ENCODE measurements at places on chromosomes 5 and 9.

- no peak for DNase-seq
Measured at GRCh38 chr5:429453-430188, 13.4 kb upstream of the EXOC3 start.

DNA sequence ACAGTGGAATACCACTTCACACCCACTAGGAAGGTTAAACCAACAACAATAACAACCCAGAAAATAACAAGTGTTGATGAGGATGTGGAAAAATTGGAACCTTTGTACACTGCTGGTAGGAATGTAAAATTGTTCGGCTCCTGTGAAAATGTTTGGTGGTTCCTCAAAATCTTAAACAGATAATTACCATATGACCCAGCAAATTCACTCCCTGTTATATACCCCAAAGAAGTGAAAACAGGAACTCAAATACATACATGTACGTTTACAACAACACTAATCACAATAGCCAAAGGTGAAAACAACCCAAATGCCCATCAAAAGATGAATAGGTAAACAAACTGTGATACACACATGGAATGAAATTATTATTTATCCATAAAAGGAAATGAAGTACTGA lies 178.5 kb upstream of the PHYKPL start:
- DNase-seq: no peak

DNA sequence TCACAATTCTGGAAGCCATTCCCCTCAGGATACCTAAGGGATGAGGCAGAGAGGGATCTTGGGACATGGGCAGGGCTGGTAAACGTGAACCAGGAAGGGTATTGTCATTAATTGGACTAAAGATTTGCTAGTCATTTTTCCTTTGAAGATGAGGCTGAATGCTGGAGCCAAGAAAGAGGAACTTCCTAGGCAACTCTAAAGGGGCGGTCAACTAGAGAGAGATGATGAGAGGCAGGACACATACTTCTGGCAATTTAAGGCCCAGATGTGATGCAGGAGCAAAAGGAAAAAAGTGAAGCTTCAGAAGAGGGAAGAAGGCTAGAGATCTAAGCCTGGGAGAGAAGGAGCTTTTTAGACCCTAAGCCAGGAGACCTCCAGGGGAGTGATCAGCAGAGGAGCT lies 5.6 kb downstream of the GBA2 start:
- no peak for DNase-seq

DNA sequence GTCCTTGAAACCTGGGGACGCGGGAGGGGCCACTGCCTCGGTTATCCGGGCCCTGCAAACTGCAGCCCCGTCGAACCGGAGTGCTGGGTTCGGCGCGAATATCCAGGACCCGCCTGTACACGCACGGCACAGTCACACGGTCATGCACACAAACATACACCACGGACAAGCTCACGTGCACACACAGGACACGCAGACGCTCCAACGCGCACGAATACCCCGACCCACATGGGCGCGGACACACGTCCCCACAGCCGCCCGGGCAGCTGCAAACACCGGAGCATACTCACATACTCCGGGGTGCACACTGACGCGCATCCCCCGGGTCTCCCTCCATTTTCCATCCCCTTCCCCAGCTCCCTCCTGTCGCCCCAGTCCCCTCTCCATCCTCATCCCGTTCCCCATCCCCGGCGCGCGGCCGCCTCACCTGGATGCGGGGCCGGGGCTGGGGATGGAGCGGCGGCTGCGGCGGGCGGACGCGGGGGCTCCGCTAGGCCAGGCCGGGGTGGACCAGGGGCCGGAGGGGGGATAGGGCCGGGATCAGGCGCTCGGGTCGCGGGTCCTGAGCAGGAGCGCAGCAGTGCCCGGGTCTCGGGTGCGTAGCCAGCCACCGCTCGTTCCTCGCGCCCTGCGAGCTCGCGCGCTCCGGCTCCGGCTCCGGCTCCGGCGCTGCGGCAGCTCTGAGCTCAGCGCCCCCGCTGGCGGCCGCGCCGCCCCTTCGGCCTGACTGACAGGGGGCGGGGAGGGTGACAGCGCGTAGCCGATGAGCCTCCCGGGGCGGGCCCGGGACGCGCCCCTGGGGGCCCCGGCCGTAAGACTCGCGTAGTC lies at the start of the genes EIF4E1B and SNCB:
Gene EIF4E1B (plus strand): TSS at position 823 of the 828 bp plus-strand sequence. CDS start 12,113 bp downstream, outside the sequence.
Gene SNCB (minus strand): TSS at position 682 of the 828 bp plus-strand sequence. CDS start 880 bp downstream, outside the sequence.
- no peak for DNase-seq

GRCh38 chr5:11504886-11505193 lies 399.4 kb downstream of the CTNND2 start:
- DNase-seq: no peak

GRCh38 chr9:121023064-121023463 lies 27.0 kb downstream of the C5 start:
- DNase-seq: no peak

- DNase-seq: no peak
Measured at GRCh38 chr5:151253605-151253950, 593 bp downstream of the GM2A start.

DNA sequence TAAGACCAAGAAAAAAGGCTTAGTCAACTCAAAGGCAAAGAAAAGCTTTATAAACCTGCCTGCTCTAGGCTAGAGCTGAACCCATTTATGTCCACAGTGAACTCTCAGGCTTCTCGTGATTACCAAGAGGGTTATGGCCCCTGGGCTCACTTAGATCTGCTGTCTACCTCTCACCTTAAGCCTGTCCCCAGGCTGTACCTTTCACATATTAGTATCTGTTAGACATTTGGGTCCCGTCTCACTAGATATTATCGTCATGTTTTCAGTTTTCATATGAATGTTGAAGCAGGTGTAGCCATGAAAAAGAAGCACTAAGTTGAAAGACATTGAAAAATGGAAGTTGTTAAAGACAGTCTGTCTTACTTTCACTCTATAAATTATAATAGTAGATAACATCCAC lies 75.2 kb upstream of the COX7C start:
- DNase-seq: no peak

GRCh38 chr5:7494481-7495130 lies 98.7 kb downstream of the ADCY2 start:
- DNase-seq: no peak

DNA sequence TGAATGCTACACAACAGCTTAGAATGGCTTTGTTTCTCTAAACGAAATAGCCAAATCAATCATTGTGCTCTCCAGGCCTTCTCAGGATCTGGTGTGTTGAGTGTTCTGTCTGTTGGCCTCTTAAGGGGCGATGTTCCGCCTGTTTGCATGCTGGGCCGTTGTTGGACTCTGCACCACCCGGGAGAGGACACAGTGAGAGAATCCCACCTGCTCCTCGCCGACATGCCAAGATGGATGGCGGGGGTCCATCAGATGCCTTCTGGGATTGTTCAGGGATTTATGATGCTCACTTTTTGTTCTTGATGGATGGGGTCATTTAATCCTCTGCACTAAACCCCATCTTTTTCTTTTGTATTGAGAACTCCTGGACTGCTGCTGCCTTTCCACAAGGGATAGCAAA lies 159.9 kb downstream of the NTRK2 start:
- no peak for DNase-seq

DNA sequence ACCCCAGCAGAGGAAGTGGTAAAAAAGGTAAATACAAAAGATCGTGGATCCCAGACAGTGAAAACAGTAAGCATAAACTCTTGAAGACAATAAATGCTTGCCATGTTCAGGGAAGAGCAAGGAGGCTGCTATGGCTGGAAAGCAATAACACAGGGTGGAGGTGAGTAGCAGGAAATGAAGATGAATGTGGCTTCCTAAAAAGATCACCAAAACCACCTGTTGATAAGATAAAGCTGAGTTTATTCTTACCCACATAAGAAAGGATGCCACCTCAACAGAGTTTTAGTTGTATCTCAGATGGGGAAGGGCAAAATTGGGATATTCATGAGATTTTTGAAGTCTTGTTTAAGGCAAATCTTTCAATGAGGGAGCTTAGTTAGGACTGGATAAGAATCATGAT lies 273.3 kb downstream of the MSX2 start:
- DNase-seq: no peak

DNA sequence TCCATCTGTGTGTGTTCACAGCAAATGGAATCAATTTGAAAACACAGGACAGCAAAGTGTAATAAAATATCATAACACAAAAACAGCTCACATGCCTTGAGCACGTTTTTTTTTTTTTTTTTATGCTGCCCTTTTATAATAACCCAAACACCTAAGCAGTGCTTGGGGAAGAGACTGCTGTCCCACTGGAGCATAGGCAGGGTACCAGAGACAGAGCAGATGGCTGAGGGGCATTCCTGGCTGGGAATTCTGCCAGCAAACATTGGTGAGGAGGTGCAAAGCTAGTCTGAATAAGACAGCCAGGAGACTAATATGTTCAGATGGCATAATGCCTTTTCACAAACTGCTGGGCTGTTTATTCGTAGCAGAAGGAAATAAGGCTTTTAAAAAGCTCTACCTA lies 58.1 kb upstream of the SV2C start:
- DNase-seq: no peak

GRCh38 chr9:25461416-25461815 lies 216.8 kb downstream of the TUSC1 start:
- no peak for DNase-seq

DNA sequence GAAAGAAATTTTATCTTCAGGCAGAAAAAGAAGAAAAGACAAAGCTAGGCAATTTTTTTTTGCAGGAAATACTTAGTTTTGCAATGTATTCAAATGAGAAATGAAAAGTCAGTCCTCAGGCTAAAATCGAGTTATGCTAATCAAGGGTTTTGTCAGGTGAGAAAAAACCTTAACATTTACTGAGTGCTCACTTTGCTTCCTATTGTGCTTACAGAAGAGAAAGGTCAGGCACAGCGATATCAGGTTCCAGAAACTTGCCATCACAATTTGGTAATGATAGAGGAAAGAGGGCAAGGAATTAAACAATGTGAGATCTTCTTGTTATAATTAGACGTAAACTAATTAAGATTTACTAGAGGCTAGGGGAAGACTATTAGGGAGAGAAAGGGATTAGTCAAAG lies 431.7 kb upstream of the CTNND2 start:
- DNase-seq: no peak

DNA sequence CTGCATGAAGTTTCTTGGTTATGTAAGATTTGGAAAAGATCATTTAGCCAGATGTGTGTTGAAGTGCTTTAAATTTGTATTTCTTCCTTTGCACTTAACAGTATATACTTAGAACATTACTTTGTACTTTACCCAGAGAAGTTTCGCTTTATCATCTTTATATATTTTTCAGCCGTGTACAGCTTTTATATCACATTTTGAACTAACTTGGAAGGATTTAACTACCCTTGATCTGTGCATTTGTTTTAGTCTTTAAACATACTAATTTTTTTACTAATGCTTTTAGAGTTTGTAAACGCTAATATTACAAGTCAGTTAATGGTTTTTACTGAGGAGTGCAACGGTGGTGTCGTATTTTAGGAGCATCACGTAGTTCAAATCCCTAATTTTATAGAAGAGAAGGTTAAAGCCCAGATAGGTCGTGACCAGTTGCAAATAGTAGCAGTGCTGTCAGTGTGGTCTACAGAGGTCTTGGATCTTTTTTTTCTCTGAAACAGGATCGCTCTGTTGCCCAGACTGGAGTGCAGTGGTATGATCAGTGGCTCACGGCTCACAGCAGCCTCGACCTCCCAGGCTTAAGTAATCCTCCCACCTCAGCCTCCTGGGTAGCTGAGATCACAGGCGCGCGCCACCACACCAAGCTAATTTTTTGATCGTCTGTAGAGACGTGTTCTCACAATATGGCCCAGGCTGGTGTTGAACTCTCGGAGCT lies 2.0 kb downstream of the MATR3 start:
- no peak for DNase-seq

GRCh38 chr9:122122468-122122867 lies 29.4 kb upstream of the TTLL11 start:
- DNase-seq: no peak

GRCh38 chr9:126519660-126520420 lies 93.9 kb upstream of the LMX1B start:
- DNase-seq: no peak

- DNase-seq: no peak
Measured at GRCh38 chr9:118954857-118955256, 414.4 kb downstream of the BRINP1 start.

- no peak for DNase-seq
Measured at GRCh38 chr9:97804059-97804365, 49.0 kb upstream of the FOXE1 start.

DNA sequence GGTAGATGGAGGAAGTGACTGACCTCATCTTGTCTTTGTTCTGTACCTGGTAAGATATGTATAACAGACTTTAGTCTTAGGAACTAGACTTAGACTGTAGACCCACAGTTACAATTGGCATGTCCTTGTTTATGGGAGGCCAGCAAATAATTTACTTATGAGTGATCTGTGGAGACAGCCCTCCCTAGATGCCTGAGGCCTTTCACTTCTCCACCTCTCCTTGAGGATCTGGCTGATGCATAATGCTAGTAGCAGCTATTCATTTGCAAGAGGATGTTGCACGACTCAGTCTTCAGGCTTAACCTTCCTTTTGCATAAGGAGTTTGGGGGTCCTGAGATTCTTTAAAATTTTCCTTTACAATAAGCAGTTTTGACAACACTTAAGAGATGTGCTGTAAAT lies 100.7 kb downstream of the YTHDC2 start:
- no peak for DNase-seq

DNA sequence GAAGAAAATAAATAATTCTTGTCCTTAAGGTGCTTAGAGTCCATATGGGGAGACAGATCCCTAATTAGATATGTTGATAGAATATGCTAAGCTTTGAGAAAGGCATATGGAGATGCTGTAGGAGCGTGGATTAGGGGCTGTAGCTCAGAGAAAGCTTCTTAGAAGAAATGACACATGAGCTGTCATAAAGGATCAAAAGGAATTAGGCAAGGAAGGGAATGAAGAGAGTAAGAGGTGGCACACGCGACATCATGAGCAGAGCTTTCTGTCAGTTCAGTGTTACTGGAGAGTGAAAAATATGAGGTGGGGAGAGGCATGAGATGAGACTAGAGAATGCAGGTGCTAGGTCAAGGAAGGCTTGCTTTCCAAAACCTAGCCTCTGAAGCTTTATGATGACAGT lies 118.6 kb downstream of the KIAA0825 start:
- DNase-seq: no peak

- DNase-seq: no peak
Measured at GRCh38 chr9:22790329-22790728, 343.7 kb downstream of the DMRTA1 start.

GRCh38 chr9:29066141-29066640 lies 1492.9 kb upstream of the C9orf72 start:
- no peak for DNase-seq

GRCh38 chr5:124395926-124396325 lies 350.5 kb downstream of the ZNF608 start:
- DNase-seq: no peak

DNA sequence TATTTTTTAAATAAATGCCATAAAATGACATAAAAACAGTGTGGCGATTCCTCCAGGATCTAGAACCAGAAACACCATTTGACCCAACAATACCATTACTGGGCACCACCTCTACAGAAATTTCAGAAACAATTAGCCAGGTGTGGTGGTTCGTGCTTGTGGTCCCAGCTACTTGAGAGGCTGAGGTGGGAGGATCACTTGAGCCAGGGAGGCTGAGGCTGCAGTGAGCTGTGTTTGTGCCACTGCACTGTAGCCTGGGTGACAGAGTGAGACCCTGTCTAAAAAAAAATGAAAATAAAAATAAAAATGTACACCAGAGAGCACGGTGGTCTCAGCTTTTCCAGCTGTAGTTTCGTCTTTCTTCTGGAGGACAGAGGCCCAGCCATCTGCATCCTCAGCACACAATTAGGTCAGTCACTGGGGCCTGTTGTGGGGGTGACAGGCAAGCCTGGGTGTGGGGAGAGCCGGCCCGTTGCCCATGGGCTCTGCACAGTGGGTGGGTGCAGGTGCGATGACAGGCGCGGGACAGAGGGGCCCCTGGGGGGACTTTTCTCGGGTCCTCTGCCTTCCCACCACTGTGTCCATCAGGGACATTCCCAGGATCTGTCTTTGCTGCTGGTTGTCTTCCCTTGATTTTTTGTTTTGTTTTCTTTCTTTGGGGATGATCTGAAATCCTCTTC lies 9.8 kb downstream of the COL5A1 start:
- no peak for DNase-seq

- no peak for DNase-seq
Measured at GRCh38 chr5:17312358-17312757, 94.9 kb downstream of the BASP1 start.
